ENCODE measurements at places on chromosomes 1 and 21. TPM values are rescaled to one million over a fixed set of nuclear protein-coding genes. Genes with fewer than 3 reads are reported as not detected.

The PLEKHG5 gene
- total RNA-seq = 109 TPM

The PTPN22 gene
- 0.87 TPM for total RNA-seq

The WASF2 gene
- total RNA-seq = 272 TPM

The SIM2 gene
- 17.1 TPM for total RNA-seq

The PPM1J gene
- total RNA-seq = 1.6 TPM

Measured in endothelial cell (in vitro differentiated cells).